ENCODE measurements at places on chromosomes 2 and 18.

DNA sequence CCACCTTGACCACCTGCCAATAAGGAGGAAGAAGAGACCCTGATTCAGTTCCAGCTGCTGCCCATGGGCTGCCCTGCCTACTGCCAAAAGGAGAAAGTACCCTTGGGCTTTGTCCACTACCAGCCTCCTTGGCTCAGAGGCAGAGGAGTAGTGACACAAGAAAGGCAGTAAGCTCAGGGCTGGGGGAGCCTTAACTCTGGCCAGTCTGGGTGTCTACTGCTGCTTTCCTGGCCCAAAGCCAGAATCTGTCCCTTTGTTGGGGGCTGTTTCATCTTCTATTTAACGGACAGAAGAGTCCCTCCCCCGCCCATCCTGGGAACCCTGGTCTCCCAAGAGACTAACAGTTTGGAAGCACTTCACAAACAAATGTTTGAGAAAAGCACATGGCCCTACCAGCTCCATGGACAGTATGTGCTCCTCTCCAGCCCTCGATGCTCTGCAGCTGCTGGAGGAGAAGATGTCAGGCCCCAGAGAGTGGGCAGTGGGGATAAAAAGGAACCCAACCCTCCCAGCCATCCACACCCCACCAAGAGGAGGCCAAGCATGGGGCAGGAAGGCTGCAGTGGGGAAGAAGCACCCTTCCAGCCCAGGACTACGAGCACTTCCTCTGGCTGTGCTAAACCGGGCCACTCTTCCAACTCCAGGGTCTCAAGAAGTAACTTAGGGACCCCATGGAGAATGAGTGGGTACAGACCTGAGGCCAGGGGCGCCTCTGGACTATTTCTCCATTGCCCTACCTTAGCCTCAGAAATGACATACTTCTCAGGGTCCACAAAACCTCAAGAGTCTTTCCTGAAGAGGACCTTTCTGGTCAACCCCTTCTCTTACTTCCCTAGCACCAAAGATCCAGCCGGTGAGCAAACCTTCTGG, 1.2 kb downstream of the ATG9A start:
- no peak for DNase-seq

- no peak for DNase-seq
Observed at GRCh38 chr18:22428672-22429071, 11.0 kb upstream of the CTAGE1 start.

DNA sequence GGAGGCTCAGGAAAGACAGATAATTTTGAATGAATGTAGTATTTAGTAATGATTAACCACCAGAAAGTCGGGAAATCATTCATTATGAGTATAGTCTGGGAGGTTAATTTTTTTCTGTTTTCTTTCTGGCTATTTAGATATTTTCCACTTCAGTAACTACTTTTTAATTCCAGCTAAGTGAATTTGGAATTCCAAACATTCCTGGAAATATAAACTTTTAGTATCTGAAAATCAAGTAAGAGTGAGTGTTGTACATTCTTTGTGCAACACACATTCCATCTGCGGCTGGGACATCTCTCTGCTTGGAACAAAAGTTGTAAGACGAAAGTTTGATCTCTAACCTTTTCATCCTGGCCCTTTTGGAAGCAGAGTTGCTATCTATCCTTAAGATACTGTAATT, 275.7 kb upstream of the SPRED2 start:
- no peak for DNase-seq

DNA sequence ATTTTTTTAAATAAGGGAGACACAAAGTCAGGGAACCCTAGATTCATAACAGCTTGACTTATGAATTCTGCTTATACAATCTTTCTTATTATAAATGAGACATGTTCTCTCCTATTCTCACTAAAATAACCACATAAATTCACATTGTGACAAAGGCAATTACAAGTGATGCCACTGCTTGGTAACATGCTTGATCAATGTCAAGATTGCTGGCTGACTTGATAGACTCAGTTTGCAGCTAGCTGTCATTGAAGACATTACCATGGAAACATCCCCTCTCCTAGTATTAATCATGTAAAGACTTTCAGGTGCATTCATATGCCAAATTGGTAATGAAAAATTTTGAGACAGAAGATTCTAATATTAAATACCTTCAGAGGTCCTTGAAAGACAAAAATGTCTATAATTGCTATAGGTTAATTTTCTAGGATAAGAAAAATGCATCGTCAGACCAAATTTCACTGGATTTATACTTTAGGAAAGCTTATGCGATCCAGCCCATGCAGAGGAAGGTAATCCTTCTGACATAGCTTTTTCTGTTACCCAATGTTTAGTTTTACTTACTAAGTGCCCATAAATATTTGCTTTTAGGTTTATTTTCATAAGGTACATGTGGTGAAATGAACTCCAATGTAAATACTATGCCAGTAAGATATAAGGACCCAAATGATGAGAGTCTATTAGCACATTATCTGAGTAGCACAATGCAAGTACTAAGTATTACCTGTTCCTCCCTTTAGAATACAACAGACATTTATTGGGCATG, 32.6 kb upstream of the ENOSF1 start:
- DNase-seq = no peak

DNA sequence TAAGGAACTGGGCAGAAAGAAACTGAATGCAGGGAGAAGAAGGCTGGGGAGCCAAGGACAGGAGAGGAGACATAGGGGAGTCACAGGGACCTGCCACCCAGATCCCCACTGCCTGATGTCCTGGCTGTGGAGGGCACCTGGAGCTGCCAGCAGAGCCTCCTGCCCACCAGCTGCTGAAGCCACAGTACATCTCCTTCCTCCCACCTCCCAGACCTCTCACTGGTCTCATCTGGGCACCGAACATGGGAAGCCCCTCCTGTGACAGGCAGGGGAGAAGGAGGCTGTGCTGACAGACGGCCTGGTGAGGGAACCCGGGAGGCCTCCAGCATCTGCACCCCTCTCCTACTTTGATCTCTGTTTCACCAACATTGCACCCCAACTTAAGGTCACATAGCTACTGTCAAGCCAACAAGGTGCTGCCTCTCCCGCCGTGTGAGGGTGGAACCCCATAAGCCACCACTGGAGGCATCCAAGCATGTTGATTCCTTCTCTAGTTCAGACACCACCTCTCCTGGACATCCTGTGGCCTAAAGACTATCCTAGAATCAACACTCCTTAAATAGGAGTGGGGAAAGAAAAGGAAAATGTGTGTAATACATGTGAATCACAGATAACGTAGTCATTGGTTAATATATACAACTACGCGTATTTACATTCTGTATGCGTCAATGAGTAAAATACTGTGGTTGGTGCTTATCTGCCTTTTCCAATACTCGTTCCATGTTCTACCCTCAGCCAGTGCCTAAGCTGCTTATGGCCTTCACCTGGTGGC, 3.5 kb upstream of the RNPEPL1 start:
- DNase-seq = no peak

- DNase-seq = no peak
Observed at GRCh38 chr2:223936862-223937326, 8.2 kb downstream of the WDFY1 start.

Measured in activated CD8-positive, alpha-beta memory T cell treated with anti-CD3 and anti-CD28 coated beads for 1 hour (primary cell).